ENCODE measurements at places on chromosomes 4 and X. TPM values are rescaled to one million over a fixed set of nuclear protein-coding genes. Genes with fewer than 3 reads are reported as not detected.

The PAGE2B gene
- not detected for total RNA-seq

The LINC00632 gene
- 16.9 TPM for total RNA-seq

The XAGE2 gene
- not detected for total RNA-seq

The ZCCHC12 gene
- not detected for total RNA-seq

The MAD2L1 gene
- 16.2 TPM for total RNA-seq

The ERCC6L gene
- 1.0 TPM for total RNA-seq

The MUC7 gene
- total RNA-seq = not detected

The UBQLN2 gene
- total RNA-seq = 18.0 TPM

The NLRP2B gene
- not detected for total RNA-seq

The SLAIN2 gene
- 74.0 TPM for total RNA-seq

The CXorf49 gene
- total RNA-seq = not detected

The BEX3 gene
- 166 TPM for total RNA-seq

The CT45A5 gene
- total RNA-seq = not detected

The VCX3A gene
- total RNA-seq = not detected

The MTHFD2L gene
- total RNA-seq = 110 TPM

GRCh38 chrX:40083979-40084359, 13.8 kb downstream of the BCOR start:
- no peak for DNase-seq
- H3K4me1 ChIP-seq = peaks cover 5% of the 10 kb centered on the region
- H3K36me3 ChIP-seq = no peaks in the 10 kb centered on the region
- H3K4me3 ChIP-seq = peak overlapping the region; percentile 26

GRCh38 chrX:66022632-66023384, 17.1 kb downstream of the VSIG4 start:
- H3K4me3 ChIP-seq = no peak overlapping the region
- no peak overlapping the region for H3K27ac ChIP-seq
- H3K36me3 ChIP-seq = no peaks in the 10 kb centered on the region
- H3K4me1 ChIP-seq = no peaks in the 10 kb centered on the region
- DNase-seq = peak; percentile 6

- H3K27ac ChIP-seq = no peak overlapping the region
- no peak for DNase-seq
- H3K27me3 ChIP-seq = no peaks in the 10 kb centered on the region
- H3K4me1 ChIP-seq = peaks cover 9% of the 10 kb centered on the region
These were observed 338.3 kb upstream of the NR3C2 start for GRCh38 chr4:148780426-148781005.

- H3K4me1 ChIP-seq = peaks cover 9% of the 10 kb centered on the region
- DNase-seq = no peak
- peaks cover 37% of the 10 kb centered on the region for H3K27me3 ChIP-seq
- no peak overlapping the region for H3K27ac ChIP-seq
- no peak overlapping the region for H3K4me3 ChIP-seq
These were observed 197.6 kb upstream of the PSAPL1 start for GRCh38 chr4:7632341-7632740.

- H3K4me1 ChIP-seq = no peaks in the 10 kb centered on the region
- no peak overlapping the region for H3K27ac ChIP-seq
- peaks cover 77% of the 10 kb centered on the region for H3K36me3 ChIP-seq
- H3K4me3 ChIP-seq = no peak overlapping the region
- DNase-seq = no peak
These were observed 90.2 kb downstream of the DIPK2B start for GRCh38 chrX:45110494-45110893.

GRCh38 chr4:244471-244870, 60.8 kb downstream of the ZNF732 start:
- no peak overlapping the region for H3K4me3 ChIP-seq
- peak; percentile 36 for DNase-seq
- H3K36me3 ChIP-seq = no peaks in the 10 kb centered on the region
- peaks cover 8% of the 10 kb centered on the region for H3K4me1 ChIP-seq
- no peaks in the 10 kb centered on the region for H3K27me3 ChIP-seq

DNA sequence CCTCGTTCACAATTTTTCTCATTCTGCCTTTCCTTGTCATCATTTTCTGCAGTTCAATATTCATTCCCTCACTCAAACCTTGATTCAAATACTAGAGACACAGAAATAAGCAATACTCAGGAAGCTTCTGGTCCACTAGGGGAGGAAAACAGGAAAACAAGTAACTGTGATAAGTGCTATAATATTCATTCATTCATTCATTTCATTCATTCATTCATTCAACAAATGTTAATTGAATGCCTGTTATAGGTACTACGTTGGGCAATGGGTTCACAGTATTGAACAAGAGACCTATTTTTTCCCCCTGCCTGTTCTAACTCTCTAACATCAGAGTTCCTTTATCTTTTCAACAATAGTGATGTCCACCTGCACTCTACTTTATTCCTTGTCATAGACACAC, 104.0 kb downstream of the HDAC8 start:
- H3K4me3 ChIP-seq = no peak overlapping the region
- no peak overlapping the region for H3K27ac ChIP-seq
- H3K36me3 ChIP-seq = peaks cover 14% of the 10 kb centered on the region
- H3K27me3 ChIP-seq = peaks cover 79% of the 10 kb centered on the region

- DNase-seq = no peak
- H3K27me3 ChIP-seq = no peaks in the 10 kb centered on the region
- H3K4me1 ChIP-seq = no peaks in the 10 kb centered on the region
- no peaks in the 10 kb centered on the region for H3K36me3 ChIP-seq
These were observed 103.3 kb upstream of the SLC4A4 start for GRCh38 chr4:71235311-71236201.

- H3K27ac ChIP-seq = no peak overlapping the region
- H3K27me3 ChIP-seq = peaks cover 20% of the 10 kb centered on the region
- no peaks in the 10 kb centered on the region for H3K4me1 ChIP-seq
- H3K36me3 ChIP-seq = no peaks in the 10 kb centered on the region
- H3K4me3 ChIP-seq = no peak overlapping the region
These were observed 99.4 kb downstream of the TMEM47 start for GRCh38 chrX:34557733-34558132.

- H3K36me3 ChIP-seq = no peaks in the 10 kb centered on the region
- H3K4me1 ChIP-seq = peaks cover 20% of the 10 kb centered on the region
- H3K4me3 ChIP-seq = no peak overlapping the region
- peak; percentile 15 for DNase-seq
These were observed 55.8 kb upstream of the PITX2 start for GRCh38 chr4:110678517-110679227.

GRCh38 chr4:153204247-153204671, at the start of gene TRIM2:
Gene TRIM2 (plus strand): TSS chr4:153204443. CDS start chr4:153204531, 88 bp downstream.
- no peaks in the 10 kb centered on the region for H3K4me1 ChIP-seq
- H3K4me3 ChIP-seq = no peak within 1 kb of the TSS
- no peaks in the 10 kb centered on the region for H3K36me3 ChIP-seq
- H3K27ac ChIP-seq = no peak within 1 kb of the TSS
- no peak for DNase-seq

DNA sequence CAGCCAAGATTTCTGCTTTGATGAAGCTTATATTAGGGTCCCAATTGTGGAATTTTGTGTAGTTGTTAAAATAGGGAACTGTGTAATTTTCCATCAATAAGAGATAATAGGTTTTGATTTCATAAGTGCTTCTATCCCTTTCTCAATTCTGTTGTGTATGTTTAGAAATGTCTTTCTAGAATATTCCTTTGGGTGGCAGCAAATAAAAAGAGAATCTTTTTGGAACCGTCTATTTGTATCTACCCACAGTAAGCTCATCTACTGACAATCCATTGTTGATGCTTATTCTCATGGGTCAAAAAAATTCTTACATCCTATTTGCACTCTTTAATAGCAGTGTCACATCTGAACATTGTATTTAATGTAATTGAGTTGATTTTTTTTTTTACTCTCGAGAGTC, 61.7 kb downstream of the TMA16 start:
- no peak overlapping the region for H3K4me3 ChIP-seq
- H3K27me3 ChIP-seq = no peaks in the 10 kb centered on the region
- H3K4me1 ChIP-seq = peaks cover 4% of the 10 kb centered on the region
- H3K36me3 ChIP-seq = no peaks in the 10 kb centered on the region
- no peak overlapping the region for H3K27ac ChIP-seq

GRCh38 chr4:3202836-3203820, 45.8 kb upstream of the MSANTD1 start:
- H3K4me1 ChIP-seq = no peaks in the 10 kb centered on the region
- no peak overlapping the region for H3K27ac ChIP-seq
- DNase-seq = no peak
- H3K36me3 ChIP-seq = peaks cover 65% of the 10 kb centered on the region

GRCh38 chr4:90718931-90719330, 591.7 kb downstream of the CCSER1 start:
- no peak for DNase-seq
- no peaks in the 10 kb centered on the region for H3K36me3 ChIP-seq
- H3K4me1 ChIP-seq = no peaks in the 10 kb centered on the region
- no peak overlapping the region for H3K27ac ChIP-seq

DNA sequence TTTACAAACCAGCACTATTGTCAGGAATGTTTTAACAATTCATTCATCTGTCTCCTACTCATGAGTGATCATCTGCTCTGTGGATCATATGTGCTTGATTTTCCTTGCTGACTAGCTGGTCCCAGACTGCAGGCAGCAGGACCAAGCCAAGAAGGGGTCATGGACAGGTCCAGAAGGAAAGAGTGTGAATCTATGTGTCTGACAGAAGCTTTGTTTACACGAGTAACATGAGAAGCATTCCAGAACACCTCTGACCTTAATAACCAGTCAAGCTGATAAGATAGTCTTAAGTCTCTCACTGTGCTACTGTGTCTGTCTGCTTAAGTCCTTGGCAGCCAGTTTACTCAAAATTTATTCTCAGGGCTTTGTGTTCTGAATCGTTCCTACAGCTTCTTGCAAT, 39.0 kb downstream of the GUCY1A1 start:
- H3K27me3 ChIP-seq = no peaks in the 10 kb centered on the region
- H3K4me3 ChIP-seq = no peak overlapping the region
- no peak for DNase-seq
- H3K4me1 ChIP-seq = no peaks in the 10 kb centered on the region
- H3K36me3 ChIP-seq = no peaks in the 10 kb centered on the region

DNA sequence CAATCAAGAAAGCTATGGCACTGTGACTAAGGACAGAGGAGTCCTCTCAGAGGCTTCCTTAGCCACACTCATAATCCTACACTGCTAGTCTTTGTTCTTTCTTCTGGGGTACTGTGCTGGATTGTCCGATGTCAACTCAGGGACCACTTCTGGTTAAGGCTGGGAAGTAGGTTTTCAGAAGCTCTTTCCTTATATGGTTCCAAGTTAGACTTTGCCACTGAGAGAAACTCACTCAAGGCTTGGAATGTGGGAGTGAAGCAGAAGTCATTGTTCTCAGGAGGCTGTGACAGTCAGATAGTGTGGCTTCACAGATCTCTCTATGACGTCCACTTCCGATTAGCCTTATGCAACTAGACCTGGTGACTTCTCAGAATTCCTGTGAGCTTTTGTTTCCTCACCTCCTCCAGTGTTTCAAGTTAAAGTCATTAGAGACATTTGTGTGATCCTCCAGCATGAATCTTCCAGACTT, 317.3 kb upstream of the F9 start:
- no peaks in the 10 kb centered on the region for H3K36me3 ChIP-seq
- H3K27ac ChIP-seq = no peak overlapping the region
- peak; percentile 23 for DNase-seq

GRCh38 chr4:123506011-123506695, 109.6 kb downstream of the SPRY1 start:
- no peak overlapping the region for H3K27ac ChIP-seq
- H3K36me3 ChIP-seq = no peaks in the 10 kb centered on the region
- no peaks in the 10 kb centered on the region for H3K4me1 ChIP-seq
- no peak overlapping the region for H3K4me3 ChIP-seq
- H3K27me3 ChIP-seq = no peaks in the 10 kb centered on the region

DNA sequence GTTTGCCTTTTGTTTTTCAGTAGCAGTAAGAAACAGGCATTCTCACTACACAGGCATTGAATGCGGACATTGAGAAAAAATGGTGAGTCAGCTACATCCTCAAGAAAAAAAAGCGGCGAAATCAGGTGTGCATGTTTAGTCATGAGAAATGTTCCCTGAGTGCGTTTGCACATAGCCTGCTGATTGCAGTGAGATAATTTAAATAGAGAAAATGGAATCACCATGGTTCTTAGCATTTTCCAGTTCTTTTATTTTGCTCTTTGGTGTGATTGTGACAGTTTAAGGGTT, 54.1 kb upstream of the CLDN34 start:
- H3K4me3 ChIP-seq = peak overlapping the region; percentile 59
- no peak overlapping the region for H3K27ac ChIP-seq
- H3K27me3 ChIP-seq = no peaks in the 10 kb centered on the region
- peak; percentile 79 for DNase-seq
- no peaks in the 10 kb centered on the region for H3K36me3 ChIP-seq

DNA sequence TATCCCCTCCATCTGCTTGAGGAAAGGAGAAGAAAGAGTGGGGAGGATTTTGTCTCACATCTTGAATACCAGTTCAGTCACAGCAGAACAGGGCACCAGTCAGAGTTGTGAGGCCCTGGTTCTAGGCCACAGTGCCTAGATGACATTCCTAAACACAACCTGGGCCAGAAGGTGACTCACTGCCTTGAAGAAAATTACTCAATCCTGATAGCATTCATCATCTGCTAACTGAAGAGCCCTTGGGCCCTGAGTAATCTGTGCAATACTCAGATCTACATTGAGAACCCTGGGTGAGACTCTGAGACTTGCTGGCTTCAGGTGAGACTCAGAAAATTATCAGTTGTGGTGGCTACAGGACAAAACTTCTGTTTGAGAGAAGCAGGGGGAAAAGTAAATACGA, 20.5 kb upstream of the PRR32 start:
- H3K27ac ChIP-seq = peak overlapping the region; percentile 22
- H3K4me1 ChIP-seq = peaks cover 5% of the 10 kb centered on the region
- H3K4me3 ChIP-seq = no peak overlapping the region
- no peaks in the 10 kb centered on the region for H3K36me3 ChIP-seq

DNA sequence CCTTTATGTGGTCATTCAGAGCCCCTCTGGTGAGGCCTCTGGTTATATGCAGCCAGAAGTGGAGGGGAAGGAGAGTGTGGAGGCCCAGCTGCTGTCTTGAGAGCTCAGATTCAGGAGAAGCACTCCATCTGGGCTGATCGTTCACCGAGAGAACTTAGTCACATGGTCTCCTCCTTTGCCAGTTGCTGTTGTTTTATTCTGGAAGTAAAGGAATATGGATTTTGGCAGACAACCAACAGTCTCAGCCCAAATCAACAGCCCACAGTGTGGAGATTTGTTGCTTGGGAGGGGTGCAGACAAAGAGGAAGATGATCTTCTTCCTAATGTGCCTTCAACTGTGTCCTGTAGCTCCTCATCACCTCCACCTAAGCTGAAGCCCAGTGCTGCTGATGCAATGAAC, 355.4 kb downstream of the ANK2 start:
- no peak overlapping the region for H3K4me3 ChIP-seq
- H3K4me1 ChIP-seq = no peaks in the 10 kb centered on the region
- H3K27me3 ChIP-seq = no peaks in the 10 kb centered on the region
- H3K36me3 ChIP-seq = no peaks in the 10 kb centered on the region

DNA sequence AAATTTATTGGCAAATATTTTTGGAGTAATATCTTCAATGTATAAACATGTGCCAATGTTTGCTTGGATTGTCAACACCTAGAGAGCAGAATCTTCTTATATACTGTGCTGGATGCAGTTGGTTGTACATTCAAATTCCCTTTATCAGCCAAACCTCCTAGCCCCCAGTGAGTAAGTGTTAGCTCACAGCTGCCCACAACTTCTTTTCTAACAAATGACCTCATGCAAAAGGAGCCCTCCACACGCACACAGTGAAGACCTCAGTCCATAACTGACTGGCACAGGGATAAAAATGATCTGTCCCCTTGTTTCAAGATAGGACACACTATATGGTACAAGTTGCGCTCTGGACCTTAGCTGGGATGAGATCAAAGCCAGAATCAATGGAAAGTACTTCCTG, 458.0 kb upstream of the NWD2 start:
- H3K36me3 ChIP-seq = peaks cover 6% of the 10 kb centered on the region
- DNase-seq = no peak
- H3K27me3 ChIP-seq = no peaks in the 10 kb centered on the region

All from MCF 10A (cell line).